ENCODE measurements at places on chromosomes 4 and X. TPM values are rescaled to one million over a fixed set of nuclear protein-coding genes. Genes with fewer than 3 reads are reported as not detected.

SLC4A4 gene
- 3.0 TPM for total RNA-seq

NXF3 gene
- not detected for total RNA-seq

CCNQ gene
- 49.0 TPM for total RNA-seq

BEX5 gene
- total RNA-seq, result 2.3 TPM

GRCh38 chr4:17309567-17310268 lies 202.2 kb downstream of the QDPR start:
- no peak for DNase-seq

GRCh38 chrX:100413229-100413628 lies 3.2 kb upstream of the PCDH19 start:
- no peak for DNase-seq

CT45A1 gene
- not detected for total RNA-seq

GRCh38 chr4:150117094-150117493 lies 38.8 kb downstream of the DCLK2 start:
- no peak for DNase-seq

GRCh38 chrX:23246001-23246400 lies 88.6 kb upstream of the PTCHD1 start:
- DNase-seq, result no peak

IL21 gene
- total RNA-seq, result not detected

SMIM10 gene
- total RNA-seq, result 9.3 TPM

DNA sequence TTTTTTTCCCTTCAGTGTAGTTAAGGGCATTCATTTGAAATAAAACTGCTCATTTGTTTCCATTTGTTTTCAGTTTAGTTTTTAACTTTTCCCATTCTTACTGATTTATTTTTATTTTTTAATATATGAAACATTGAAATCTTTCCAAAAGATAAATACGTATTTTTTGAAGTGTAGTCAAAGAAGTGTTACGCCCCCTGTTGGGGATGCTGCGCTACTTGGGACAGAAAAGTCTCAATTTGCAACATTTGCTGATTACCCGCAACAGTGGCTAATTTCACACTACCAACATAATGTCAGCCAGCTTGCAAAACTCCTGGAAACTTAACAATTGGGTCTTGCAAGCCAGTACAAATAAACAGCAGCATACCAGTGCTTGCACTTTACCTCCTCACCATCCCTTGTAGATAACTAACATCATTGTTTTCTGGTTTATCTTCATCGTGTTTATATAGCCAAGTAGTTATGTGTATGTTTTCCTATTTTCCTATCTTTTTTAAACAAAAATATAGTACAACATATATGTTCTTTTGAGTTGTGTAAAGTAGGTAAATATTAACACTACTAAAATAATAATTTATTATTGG lies 158.6 kb downstream of the STPG2 start:
- no peak for DNase-seq

- DNase-seq, result no peak
These were observed 40.5 kb downstream of the BBS12 start for GRCh38 chr4:122772986-122773385.

- DNase-seq, result peak; percentile 64
These were observed 568 bp downstream of the NIPAL1 start for GRCh38 chr4:48017108-48017571.

DNA sequence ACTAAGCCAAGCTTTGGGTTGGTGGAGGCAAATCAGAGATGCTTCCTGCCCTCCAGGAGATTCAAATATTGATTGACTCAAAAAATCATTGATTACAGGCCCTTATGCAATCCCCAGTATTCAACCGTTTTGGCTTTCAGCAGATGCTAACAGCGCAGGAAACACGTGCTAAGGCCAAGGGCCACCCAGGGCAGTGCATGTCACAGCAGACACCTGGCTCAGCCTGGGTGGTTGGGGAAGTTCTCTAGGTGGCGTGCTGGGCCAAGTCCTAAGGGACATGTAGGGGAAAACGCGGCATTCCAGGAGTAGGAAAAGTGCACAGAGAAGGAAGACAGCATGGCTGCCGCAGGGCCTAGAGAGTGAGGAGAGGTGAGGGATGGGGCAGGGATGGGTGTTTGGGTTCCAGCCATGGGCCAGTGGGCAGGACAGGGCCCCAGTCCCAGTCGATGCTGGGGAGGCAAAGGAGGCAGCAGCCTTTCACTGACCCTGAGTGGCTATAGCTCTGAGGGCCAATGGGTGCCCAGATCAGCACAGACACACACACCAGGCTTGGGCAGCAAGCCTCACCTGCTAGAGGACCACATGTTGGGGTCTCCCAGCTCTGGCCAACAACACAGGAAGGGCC lies 239.1 kb downstream of the EVC2 start:
- no peak for DNase-seq

PDE6B gene
- 2.6 TPM for total RNA-seq

- no peak for DNase-seq
These were observed 210.7 kb upstream of the PRPS2 start for GRCh38 chrX:12580548-12580947.

Measured in sigmoid colon (tissue), 7 donors.